ENCODE measurements at places on chromosomes 5 and 9.

DNA sequence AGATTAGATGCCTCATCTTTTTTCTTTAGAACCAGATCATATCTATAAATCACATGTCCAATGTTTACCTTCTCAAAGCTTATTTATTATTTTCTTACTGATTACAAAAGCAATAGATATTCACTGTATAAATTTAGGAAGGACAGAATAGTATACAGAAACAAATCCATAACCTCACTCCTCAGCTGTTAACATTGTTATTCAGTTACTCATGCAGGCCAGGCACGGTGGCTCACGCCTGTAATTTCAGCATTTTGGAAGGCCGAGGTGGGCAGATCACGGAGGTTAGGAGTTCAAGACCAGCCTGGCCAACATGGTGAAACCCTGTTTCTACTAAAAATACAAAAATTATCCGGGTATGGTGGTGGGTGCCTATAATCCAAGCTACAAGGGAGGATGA, 15.3 kb downstream of the STOM start:
- no peak for DNase-seq

GRCh38 chr5:114010362-114010761, 351.5 kb upstream of the KCNN2 start:
- DNase-seq: peak; percentile 78

DNA sequence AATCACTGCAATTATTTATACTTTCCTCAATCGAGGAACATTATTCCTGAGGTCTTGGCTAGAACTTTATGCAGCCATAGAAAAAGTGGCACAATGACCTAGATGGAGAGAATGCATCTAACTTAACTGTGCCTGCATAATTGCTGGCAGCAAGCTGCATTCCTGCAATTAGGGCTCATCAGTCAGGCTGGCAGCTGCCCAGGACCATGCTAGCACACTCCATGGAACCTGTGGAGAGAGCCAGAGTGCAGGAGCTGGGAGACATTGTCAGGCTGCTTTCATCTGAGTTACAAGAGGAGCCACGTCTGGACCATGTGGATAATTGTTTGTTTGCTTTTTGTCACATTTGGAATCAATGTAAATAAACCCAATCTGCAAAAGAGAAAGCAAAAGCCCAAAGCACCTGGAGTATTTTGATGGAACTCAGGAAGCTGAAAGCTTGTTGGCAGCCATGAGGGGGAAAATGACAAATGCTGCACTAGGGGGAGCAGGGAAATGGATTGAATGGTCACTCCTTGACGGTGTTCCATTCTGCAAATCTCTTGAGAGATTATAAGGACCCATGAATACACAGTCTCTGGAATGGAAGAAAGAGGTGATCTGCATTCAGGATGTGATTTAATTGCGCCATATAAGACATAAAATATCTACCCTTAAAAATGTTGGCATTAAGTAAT, 839.9 kb downstream of the MAT2B start:
- DNase-seq: peak; percentile 67

DNA sequence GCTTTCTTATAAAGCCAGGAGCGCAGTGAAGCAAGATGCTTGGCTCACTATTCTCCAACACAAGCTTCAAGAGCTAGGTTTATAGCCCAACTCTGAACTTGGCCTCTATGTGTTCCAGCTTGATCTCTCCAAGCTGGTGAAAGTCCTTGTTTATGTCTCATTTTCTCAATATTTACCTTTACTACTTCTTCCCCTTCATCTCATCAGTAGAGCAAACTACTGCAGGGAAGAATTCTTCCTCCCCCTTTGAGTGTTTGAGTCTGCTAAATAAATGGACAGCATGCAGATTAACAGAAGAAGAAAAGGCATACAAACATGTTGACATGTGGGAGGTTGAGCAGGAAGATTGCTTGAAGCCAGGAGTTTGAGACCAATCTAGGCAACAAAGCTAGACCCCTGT, 460.7 kb downstream of the ZNF608 start:
- no peak for DNase-seq

DNA sequence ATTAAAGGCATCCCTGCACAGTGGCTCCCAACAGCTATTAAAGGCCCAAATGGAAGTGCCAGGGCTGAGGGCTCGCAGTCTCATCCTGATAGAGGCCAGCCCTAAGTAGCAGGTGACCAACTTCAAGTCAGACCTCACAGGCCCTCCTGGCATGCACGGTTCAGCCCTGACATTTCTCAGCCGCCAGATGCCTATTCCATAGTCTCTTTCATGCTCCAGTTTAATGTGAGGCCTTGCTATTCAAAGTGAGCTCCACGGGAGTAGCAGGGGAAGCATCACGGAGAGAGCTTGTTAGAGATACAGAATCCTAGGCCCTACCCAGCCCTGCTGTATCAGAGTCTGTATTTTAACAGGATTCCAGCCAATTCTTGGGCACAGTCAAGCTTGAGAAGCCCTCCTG, 11.1 kb downstream of the LHFPL2 start:
- DNase-seq: no peak

DNA sequence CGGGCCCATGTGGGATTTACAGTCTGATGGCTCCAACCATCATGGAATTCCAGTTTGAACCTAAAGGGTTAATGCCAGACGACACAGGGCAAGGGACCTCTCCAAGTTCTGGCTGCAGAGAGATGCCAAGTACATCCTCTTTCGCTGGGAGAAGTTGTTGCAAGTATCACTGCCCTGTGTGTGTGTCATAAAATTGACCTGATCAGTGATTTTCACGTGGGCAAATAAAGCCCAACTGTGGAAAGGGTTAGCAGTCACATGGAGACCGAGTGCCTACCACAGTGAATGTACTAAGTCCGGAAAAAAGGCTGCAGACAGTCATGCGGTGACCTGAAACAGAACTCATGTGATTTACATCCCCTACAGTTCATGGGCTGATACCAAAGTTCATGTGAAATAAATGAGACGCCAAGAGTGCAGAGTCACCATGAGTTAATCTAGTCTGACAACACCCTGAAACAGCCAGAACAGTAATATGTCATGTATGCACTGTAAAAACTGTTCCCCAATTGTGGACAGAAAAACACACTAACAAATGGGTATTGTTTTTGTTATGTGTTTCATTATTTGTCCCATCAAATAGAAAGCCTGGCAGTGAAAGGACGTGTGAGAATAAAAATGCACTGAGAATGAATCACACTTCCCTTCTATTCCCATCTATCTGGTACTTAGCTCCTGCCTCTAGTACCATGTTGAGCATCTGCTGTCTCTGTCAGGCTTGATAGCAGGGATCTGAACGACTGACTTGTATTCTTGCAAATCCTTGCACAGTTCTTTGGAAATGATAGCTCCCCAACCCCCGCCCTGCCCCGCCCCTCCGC, 115.7 kb downstream of the SUSD1 start:
- DNase-seq: peak; percentile 91

- DNase-seq: peak; percentile 34
These were observed 31.4 kb upstream of the PSD2 start for GRCh38 chr5:139763930-139764791.

GRCh38 chr9:61671276-61671973, 481.6 kb downstream of the SPATA31A7 start:
- DNase-seq: no peak

- DNase-seq: no peak
These were observed 46.7 kb downstream of the VAV2 start for GRCh38 chr9:133945314-133945975.

DNA sequence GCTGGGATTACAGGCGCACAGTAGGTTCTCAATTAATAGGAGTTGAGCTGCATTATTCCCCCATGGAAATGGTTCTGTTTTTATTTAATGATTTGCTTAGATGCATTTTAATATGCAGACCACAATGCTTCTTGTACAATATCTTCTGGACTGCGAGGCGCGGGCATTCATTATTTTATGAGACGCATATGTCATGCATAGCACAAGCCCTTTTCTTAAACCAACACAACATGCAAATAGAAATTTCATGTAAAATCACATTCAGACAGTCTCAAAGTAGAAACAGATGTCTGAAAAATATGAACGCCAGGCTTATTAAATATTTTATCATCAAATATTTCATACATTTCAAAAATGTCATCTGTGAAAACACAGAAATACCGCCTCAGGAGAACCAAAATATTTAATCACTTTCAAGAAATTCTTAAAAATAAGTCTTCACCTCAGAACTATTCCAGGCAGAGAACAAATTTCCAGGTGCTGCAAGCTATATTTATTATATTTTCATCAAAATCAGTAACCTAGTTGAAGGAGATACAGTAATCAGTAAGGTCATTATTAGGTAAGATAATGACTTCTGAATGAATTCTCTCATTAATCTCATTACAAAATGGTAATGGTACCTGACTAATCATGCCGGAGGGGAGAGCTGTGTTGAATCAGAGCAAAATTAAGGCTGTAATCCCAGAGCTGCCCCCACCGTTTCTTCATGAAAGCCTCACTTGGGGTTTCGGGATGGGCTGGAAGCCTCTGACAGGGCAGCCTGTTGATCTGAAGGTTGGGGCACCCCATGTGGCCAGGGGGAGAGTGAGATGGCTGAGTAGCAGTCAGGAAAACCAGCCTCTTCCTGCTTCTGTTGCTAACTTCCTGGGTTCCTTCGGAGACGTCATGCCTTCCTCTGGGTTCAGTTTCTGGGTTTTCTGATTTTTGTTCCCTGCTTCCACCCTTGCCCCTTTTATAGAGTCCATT, 133.9 kb upstream of the ZNF618 start:
- DNase-seq: peak; percentile 27

GRCh38 chr5:138664276-138664943, 88.8 kb upstream of the CTNNA1 start:
- DNase-seq: peak; percentile 68

DNA sequence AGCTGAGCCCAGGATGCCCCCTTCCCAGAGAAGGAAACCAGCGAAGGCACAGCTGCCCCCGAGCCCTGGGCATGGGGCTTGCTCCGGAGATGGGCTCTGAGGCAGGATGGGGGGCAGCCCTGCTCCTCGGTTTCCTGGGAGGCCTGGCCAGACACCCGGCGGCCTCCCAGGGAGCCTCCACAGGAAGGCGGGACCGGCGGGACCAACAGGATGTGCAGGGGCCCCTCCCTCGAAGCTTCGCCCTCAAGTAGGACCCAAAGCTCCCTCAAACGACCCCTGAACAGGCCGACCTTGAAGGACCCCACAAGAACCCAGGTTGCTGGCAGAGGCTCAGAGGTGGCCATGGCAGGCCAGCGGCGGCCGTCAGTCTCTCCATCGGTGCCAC, 11.7 kb downstream of the EXD3 start:
- DNase-seq: no peak

DNA sequence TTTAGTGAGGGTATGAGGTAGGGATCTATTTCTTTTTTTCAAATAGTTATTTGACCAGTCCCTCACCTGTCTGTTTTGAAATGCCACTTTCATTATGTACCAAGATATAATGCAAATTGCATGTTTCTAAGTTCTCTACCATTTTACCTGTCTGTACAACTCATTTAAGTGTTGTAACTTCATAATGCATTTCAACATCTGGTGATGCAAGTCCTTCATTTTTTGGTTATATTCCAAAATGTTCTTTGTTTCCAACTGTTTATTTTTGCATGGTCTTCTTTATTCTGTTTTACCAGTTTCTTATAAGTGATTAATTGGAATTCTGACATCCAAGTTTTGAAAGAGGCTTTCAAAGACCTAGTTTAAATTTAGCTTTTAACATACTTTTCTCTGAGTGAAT, 26.8 kb downstream of the TDRD7 start:
- DNase-seq: no peak

DNA sequence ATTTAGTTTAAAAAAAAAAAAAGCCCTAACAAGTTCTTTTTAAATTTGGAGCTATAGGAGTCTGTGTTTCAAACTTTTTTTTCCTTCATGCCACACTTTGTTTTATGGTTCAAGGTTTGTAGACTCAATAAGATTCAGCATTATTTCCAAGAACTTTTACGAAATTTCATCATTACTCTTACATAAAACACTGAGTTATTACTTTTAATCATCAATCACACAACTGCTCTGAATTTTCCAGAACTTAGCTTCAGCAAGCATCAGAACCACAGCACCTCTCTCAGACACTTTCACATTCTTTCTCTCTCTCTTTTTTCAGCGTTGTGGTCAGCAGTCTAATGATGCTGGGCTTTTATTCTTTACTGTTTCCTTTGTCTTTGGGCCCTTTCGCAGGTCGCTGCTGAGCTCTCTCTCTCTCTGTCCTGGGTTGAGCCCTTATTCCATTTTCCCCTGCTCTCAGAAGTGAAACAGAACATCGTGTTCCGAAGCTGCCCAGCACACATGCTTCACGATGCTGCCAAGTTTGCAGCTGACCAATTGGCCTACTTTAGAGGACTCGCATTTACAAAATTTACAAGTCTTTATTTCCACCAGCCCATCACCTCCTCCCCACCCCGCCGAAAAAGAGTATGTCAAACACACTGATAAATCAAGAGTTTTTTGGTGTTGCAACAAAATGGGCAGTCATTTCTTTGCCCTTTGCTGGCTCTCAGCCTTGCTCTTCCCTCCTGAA, 44.6 kb upstream of the PIK3R1 start:
- DNase-seq: no peak

DNA sequence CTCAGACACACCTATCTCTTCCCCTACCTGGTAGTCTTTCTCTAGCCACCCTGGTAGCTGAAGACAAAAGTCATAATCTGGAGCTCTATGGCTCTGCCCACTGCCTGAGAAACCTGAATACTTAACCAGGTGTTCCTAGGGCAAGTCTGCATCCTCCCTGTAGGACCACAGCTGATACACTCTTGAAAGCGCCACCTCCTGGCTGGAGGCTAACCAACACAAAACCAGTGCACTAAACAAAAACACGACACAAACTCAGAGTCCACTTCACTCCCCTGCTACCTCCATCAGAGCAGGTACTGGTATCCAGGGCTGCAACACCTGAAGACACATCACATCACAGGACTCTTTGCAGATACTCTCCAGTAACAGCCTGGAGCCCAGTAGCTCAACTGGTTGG, 84.6 kb upstream of the ANXA1 start:
- DNase-seq: no peak

DNA sequence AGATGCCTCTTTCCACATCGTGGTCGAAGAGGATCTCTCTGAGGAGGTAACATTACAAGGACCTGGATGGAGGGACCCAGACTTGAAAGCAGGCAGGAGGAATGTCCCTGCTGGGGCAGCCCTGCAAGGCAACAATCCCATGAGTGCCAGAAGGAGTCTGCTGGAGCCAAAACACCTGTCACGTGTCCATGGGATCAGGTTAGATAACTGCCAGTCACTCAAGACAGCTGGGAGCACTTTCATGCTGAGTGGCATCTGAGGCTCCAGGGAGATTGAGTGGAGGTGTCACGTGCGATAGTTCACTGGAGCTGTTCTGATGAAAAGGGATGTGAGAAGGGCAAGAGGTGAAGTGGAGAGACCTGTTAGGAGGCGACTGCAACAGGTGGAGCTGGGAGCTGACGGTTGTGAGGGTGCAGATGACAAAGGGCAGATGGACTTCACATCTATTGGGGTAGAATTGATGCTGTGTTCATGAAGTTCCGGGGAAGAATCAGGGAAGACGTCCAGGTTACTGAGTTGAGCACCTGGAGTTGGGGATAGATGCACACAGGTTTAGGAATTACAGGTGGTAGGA, 68.4 kb downstream of the ICE1 start:
- no peak for DNase-seq

GRCh38 chr5:169754737-169755136, 117.7 kb downstream of the DOCK2 start:
- no peak for DNase-seq

Data from fibroblast of skin of right biceps (primary cell).